ENCODE measurements at places on chromosomes 1 and 21.

GRCh38 chr1:39462074-39462473, 29.4 kb upstream of the BMP8A start:
- DNase-seq = no peak

DNA sequence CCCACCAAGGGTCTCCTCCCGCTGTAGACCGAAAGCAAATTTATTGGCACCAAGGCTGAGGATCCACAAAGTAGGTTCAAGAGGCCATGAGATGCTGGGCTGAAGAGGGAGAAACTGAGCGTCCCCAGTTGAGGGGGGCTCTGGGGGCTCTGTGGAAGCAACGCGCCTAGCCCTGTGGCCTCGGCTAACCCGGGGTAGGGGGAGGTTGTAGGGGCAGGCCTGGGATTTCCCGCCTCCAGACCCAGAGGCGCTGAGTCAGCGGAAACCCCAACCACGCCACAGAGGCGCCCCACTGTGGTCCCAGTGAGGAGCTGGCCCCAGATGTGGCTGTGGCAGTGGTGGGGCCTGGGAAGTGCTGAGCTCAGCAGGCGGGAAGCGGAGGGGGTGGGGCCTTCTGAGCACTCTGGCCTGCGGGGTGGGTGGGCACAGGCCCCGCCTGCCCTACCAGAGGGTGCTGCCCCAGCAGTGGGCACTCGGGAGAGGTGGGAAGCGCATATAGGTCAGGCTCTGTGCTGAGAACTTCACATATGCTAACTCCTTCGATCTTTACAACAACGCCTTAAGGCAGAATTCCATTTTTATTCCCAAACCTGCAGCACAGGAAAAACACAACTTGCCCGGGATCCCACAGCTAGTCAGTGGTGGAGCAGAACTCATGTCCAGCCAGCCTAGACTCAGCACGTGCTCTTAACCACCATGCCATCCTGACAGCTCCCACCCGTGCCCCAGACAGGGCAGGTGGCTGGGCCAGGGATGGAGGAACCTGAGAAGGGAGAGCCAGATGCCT, 1.5 kb upstream of the COL16A1 start:
- DNase-seq = peak; percentile 40

DNA sequence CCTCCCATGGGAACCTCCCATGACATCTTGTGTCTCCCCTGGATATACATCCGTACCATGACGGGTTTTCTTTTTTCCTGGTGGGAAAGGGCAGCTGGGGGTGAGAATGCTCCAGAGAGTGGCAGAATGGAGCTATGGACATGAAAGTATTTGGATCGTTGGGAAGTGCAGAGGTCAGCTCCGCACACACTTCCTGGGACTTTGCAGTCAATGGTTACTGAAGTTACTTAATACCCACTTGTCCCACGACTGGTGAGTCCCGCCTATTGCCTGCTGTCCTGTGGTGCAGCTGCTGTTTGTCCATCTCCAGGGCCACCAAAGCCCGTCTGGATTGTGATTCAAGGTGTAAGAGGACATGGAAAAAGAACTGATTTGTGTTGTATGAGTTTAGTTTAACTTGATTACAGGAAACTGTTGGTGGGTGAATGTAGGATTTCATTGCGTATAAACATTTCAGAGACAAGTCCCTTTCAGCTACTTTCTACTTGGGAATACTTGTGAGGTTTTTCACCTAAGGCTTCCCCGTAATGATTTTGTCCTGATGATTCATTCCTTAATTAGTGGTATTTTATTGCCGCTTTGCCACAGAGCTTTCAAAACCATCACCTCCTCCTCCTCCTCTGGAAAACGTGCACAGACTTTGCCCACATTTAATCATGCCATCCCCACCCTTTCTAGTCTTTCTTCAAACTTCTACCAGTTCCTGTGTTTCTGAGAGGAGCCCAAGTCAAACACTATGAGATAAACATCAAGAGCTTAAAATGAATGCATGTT, 308.8 kb downstream of the KIF26B start:
- no peak for DNase-seq

DNA sequence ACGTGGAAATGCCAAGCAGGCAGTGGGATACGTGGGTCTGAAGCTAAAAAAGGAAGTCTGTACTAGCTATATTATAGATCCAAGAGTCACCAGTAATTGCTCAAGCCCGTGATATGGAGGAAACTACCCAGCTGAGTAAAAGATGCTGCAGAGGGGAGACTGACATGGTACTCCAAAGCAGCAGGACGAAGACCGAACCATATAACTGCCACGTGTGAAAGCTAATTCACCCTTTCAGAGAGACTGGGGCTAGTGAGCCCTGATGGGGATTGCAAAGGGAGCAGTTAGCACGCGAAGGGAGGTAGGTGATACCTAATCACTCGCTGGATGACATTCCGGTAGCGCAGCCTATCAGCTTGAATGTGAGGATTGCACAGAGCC, 316 bp downstream of the AP4B1 start:
- DNase-seq = no peak

GRCh38 chr1:236167578-236167977, 25.2 kb downstream of the GPR137B start:
- DNase-seq = no peak

GRCh38 chr1:3393987-3394920, 60.2 kb upstream of the ARHGEF16 start:
- DNase-seq = no peak

- DNase-seq = no peak
Measured at GRCh38 chr21:26007951-26008498, 162.5 kb downstream of the APP start.

- DNase-seq = no peak
Measured at GRCh38 chr1:33460947-33461629, 11.4 kb upstream of the ZSCAN20 start.

GRCh38 chr1:221416723-221417122, 325.2 kb downstream of the DUSP10 start:
- no peak for DNase-seq

GRCh38 chr1:193308438-193308837, 122.0 kb upstream of the B3GALT2 start:
- no peak for DNase-seq

DNA sequence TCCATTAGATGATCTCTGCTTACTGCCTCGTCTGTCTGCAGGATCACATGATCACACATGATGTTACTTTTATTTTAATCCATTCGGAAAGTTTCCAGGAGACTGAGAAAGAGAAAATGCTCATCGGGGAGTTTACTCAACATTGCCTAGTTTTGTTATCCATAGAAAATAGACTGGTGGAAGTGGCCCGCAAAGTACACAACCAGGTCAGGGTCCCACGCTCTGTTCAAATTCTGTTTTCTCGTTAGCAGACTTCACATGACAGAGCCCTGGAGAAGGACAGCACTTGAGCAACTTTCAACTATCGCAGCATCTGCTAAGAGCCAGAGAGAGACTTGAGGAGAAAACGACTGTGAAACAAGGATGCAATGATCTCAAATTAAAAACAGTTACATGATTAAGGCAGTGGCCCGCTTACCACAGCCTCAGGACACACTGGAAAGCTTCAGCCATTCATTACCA, 44.2 kb downstream of the ADAMTS1 start:
- no peak for DNase-seq

DNA sequence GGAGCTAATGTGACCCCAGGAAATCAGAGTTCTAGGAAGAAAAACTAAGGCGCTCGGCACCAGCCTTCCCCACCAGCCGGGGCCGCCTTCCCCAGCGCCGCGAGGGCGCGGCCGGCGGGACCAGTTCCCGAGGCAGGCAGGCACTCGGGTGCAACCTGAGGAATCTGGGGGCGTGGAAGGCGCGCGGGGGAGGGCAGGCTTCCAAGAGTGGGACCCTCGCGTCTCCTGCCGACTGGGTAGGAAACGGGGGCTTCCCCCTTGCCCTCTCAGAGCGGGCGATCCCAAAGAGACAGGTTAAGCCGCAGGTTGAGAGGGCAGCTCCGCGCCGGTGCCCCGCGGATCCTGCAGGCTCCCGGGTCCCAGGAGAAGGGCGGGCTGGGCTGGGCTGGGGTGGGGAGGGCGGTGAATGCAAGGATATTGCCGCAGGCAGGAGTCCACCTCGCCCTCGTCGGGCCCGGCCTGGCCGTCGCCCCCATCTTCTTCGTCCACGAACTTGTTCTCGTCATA, 431 bp downstream of the ARPC5 start:
- DNase-seq = peak; percentile 26

GRCh38 chr1:156489166-156489934, 11.2 kb downstream of the MEF2D start:
- DNase-seq = peak; percentile 23

DNA sequence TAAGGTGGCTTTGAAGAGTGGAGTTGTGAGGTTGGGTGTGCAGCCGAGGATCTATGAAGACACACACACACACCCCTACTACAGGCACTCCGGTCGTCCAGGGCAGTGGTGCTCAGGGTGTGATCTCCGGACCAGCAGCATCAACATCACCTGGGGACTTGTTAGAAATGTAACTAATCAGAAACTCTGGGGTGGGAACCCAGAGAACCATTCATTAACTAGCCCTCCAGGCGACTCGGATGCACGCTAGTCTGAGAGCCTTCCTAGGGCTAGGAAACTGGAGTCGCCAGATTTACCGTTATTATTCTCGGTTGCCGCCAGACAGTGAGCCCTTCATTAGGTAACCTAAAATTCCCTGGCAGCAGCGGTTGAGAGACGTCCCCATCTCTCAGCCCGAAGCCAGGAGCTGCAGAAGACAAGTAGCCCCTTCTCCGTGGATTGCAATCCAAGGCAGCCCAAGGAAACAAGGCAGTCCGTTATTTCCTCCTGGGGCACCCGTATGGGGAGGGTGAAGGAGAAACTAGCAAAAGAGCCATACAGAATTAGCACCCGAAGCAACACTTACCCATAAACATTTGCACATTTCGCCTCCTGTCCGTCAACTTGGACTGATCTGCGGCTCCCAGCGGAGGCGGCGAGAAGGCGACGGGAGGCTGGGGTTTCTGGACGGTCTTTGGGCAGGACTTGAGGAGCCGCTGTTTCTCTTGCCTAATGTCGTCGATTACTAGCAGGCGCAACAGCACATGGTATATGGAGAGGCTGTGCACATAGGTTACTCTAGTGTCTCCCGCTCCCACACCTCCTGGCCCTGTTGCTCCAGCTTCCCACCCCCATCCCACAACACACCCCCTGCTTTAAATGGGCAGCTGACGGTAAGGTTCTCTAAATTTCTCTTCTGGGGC, 2.9 kb upstream of the CCN1 start:
- no peak for DNase-seq

Measured in activated gamma-delta T cell (primary cell).